ENCODE measurements at places on chromosomes 3 and 15.

GRCh38 chr3:160040181-160040580 is 51.5 kb downstream of the IL12A start:
- DNase-seq: no peak

DNA sequence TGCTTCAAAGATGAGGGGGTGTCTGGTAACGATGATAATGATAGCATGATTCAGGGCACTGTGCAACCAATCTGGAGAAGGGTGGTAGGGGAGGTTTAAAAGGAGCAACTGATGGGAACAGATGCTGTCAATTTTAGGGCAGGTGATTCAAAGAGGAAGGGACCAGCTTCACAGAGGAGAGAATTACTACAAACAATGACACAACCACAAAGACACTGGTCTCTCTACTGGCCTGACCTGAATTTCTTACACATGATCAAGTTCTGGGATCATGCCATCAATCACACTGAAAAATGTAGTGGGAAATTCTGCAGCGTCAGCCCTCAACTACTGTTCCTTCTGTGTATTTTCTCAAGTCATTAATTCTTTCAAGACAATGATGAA is 2.6 kb upstream of the CDV3 start:
- DNase-seq: no peak

- no peak for DNase-seq
These were observed 37.6 kb downstream of the GBE1 start for GRCh38 chr3:81723732-81724313.

DNA sequence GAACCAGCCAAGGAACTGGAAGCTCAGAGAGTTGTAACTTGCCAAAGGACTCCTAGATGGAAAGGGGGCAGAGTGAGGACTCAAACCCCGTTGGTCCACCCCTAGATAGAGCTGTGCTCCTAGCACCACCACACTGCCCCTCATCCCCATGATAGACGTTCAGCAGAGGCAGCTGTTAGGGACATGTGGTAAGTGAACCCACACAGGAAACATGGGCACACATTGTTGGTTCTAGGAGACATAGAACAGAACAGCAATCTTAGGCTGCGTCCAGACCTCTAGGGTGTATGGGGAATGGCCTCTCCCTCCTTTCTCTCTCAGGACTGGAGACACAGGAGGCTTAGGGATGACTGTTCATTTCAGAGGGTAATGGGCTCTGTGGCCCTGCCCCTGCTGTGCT is 102.7 kb downstream of the ANP32A start:
- DNase-seq: no peak

GRCh38 chr15:67138891-67139855 is 73.8 kb downstream of the SMAD3 start:
- DNase-seq: no peak

- DNase-seq: no peak
These were observed 285.1 kb upstream of the CDIN1 start for GRCh38 chr15:36294359-36294758.

DNA sequence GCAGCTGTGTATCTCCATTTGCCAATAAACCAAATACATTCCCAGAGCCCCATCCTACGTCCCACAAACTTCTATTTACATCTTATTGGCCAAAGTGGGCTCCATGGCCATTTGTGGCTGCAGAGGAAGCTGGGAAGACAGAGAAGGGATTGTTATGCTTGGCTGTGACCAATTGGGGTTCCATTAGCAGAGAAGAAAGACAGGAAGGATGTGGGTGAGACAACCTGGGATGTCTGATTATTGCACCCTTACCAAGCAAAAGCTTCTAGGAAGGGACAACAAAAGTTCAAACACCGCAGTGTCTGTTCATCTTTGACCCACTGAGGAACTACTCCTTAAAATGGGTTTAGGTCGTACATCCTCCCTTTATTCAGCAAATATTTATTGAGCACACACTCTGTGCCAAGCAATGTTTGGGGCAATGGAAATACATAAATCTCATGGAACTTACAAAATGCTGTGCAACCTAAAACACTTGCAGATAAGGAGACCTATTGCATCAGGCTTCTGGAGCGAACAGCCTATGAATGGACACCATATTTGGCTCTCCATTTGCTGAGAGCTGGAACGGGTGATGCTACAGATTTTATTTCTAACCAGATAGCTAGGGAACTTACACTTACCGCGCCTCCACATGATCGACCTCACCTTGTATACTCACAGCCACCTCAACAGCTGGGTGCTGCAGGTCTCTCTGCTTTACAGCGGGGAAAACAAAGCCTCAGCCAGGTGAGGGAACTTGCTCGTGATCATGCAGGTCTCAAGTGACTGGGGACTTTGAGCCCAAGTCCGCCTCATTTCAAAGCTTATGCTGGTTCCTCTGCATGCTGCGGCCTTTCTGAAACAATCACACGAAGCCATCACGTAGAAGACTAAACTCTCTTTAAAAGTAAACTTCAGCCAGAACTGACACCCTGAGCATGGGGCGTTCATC is 21.4 kb upstream of the NR2E3 start:
- DNase-seq: no peak

DNA sequence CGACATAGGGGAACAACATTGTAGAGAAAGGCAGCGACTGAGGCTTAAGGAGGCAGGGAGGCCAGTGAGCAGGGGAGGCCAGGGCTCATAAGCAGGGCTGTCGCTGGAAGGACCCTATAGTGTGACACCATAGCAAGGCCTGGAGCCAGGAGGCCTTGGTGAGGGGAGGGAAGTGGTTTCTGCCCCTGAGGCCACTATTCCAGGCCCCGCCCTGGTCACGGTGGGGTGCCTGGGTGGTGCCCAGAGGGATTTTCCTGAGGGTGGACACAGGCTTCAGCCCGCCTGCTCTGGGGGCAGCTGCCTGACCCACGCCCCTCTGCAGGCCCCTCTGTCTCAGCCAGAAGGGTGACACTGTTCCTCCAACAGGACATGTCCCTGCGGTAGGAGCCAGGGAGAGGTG is 147.8 kb upstream of the IQSEC1 start:
- no peak for DNase-seq

- DNase-seq: no peak
These were observed 18.3 kb upstream of the PROK2 start for GRCh38 chr3:71803248-71803647.

- no peak for DNase-seq
These were observed 161.6 kb downstream of the TIGIT start for GRCh38 chr3:114455432-114455831.

- DNase-seq: no peak
These were observed 57.7 kb downstream of the DUT start for GRCh38 chr15:48388910-48389309.

DNA sequence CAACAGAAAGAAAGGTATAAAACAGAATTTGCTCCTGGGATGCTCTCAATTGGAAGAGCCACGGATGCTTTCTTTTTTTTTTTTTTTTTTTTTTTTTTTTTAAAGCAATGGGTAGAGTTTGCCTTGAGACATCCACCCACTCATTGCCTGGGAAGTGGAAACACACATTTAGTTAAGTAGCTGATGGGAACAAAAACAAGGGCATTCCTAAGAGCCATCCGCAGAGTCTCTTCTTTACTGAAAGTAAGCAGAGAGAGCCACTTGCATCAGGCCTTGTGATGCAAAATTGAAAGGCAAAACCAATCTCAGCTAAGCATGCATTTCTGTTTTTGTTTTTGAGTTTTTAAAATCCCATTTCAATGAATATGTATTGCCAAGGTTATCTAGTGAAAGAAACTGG is 787.9 kb upstream of the LMCD1 start:
- DNase-seq: no peak

GRCh38 chr3:16101295-16102186 is 72.9 kb upstream of the GALNT15 start:
- no peak for DNase-seq

- peak; percentile 89 for DNase-seq
These were observed 71.9 kb upstream of the SPATA12 start for GRCh38 chr3:56988458-56989168.

GRCh38 chr3:191884132-191884531 is 423.2 kb downstream of the PYDC2 start:
- DNase-seq: no peak

- no peak for DNase-seq
These were observed 530.8 kb downstream of the FOXP1 start for GRCh38 chr3:71052716-71053115.

DNA sequence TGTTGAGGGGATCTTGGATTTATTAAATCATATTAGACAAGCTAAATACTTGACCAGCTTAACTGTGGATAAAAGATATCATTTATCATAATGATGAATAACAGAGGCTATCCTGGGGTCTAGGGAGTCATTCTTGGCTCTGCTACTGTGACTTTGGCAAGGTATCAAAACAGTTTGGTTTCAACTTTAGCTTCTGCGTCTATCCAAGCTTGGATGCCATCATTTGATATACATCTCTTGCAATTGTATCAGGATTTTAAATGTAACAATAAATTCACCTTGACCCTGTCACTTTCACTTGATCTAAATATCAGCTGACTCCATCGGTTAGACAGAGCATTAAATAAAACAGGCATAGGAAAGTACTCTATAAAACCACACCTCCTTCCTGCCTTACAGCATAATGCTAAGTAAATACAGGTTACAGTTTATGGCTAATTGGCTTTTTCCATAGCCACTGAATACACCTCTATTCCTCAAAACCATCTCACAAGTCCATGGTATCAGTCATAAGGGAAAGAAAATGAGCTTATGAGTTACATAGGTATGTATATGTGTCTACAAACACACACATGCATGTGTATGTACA is 262.9 kb downstream of the CTNNB1 start:
- no peak for DNase-seq

DNA sequence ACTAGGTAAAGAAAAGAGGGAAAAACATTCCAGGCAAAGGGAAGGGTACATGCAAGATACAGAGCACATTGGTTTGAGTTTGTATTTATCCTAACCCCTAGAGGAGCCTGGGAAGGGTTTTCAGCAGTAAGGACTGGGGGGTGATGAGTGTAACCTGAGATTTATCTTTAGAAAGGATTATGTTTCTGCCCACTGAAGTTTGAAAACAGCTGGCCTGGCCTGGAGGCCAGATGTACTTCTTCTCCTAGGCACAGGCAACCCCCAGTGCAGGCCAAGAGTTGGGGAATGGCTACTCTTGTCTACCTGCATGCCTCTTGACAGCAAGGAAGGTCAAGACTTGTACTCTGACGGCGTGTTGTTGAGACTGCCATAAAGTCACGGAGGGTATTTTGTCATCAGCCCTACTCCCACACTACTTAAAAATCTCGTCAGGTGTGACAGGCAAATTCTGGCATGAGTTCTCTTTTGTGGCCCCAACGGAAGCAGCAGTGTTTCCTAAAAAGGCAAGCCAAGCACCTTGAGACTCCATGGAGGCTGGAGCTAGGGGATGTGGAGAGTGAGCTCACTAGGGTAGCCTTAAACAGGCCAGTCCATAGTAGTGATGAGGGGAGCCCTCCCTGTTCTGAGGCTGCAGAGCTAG is 241.5 kb upstream of the WNT5A start:
- DNase-seq: no peak

- no peak for DNase-seq
These were observed at the start of gene HYAL1 for GRCh38 chr3:50303013-50303815. Gene HYAL1, minus strand, starts transcription at chr3:50303574. Its CDS starts 618 bp downstream, at chr3:50302956.

DNA sequence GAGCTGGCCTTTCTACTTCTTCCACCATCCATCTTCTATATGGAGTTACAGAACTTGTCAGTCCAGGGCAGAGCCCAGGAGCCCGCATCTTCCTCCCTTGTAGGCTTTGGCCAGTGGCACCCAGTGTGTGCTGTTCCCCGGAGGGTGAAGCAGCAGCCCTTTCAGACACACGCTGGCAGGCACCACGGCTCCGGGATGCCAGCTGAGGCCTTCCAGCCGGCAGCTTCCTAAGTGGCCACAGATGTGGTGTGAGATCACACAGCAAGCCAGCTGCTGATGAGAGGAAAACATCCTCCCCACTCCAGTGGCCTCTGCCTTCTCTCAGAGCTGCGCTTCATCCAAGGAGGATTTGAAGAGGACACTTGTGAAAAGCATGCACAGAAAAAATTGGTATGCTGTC is 24.1 kb downstream of the CRABP1 start:
- no peak for DNase-seq

DNA sequence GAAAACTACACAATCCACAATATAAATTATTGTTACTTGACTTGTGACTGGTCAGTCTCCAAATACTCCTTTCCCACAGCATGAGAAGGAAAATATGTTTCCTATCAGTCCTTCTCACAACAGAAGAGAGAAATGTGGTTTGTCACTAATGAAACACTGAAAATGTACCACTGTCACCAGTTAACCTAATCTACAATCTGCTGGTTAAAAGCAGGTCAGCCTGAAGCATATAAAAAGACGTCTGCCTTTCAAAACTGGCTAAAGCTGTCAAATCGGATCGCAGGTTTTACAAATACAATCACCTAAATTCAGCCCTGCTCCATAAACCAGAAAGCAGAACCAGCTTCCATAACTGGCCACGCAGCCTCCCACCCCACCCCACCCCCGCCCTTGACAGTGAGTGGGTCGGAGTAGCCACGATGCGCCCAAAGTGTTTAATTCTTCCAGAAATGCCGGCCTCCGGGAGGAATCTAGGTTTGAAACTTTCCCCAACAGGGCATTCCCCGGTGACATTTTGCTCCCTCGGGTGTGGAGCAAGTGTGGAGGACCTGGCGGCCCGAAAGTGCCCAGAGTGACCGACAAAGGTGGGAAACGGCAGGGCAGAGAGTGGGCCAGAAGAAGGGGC is 682 bp downstream of the ETFA start:
- DNase-seq: no peak

- no peak for DNase-seq
These were observed 14.3 kb downstream of the PLA2G4B start for GRCh38 chr15:41852736-41853590.

- DNase-seq: no peak
These were observed 20.6 kb upstream of the SENP7 start for GRCh38 chr3:101533603-101533968.

GRCh38 chr3:171293142-171293782 is 166.9 kb downstream of the TNIK start:
- no peak for DNase-seq

- no peak for DNase-seq
These were observed 42.5 kb downstream of the TRAK1 start for GRCh38 chr3:42133500-42134298.

GRCh38 chr15:77791941-77792340 is 159.2 kb upstream of the LINGO1 start:
- DNase-seq: no peak

DNA sequence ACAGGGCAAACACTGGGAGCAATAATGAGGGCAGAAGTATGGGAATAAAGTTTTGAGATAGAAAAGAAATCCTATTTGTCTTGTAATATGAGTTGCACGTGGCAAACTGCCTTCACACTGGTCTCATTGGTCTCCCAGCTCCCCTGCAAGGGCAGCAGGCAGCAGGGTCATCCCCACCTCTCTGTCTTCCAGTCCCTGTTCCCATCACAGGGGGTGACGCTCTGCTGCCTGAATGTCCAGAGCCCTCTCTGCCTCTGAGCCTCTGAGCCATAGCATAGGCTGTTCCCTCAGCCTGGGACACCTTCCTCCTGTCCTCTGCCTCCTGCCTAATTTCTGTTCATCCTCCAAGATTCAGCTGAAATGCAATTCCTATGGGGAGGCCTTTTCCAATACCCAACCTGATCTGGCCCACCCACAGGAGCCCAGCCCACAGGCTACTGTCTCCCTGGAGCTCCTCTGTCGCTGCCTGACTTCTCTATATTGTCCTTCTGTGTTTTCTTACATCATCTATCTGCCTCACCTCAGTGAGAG is 12.1 kb upstream of the SKOR1 start:
- no peak for DNase-seq

GRCh38 chr15:57026016-57026592 is 107.7 kb downstream of the TCF12 start:
- no peak for DNase-seq
